ENCODE measurements at places on chromosomes 2 and 18. TPM values are rescaled to one million over a fixed set of nuclear protein-coding genes. Genes with fewer than 3 reads are reported as not detected.

CCDC68 gene
- 2.0 TPM for total RNA-seq

DNA sequence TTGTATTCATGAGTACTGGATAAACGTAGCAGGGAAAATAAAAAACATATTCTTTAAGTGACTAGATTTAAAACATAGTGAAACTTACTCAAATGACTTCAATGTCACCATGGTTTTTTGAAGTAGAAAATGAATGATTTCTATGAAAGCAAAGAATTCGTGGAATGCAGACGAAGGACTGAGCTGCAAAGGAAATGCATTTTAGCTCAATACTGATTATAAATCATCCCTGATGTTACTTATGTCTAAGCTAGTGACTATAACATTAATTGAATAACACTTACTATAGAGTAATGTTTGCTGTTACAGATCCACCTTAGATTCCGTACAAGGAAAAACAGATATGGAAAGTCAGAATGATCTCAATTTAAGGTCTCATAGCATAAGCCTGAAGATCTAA is 1257.7 kb upstream of the CDH2 start:
- DNase-seq, result no peak
- no peak overlapping the region for H3K4me3 ChIP-seq
- H3K4me1 ChIP-seq, result no peaks in the 10 kb centered on the region
- H3K36me3 ChIP-seq, result no peaks in the 10 kb centered on the region

DNA sequence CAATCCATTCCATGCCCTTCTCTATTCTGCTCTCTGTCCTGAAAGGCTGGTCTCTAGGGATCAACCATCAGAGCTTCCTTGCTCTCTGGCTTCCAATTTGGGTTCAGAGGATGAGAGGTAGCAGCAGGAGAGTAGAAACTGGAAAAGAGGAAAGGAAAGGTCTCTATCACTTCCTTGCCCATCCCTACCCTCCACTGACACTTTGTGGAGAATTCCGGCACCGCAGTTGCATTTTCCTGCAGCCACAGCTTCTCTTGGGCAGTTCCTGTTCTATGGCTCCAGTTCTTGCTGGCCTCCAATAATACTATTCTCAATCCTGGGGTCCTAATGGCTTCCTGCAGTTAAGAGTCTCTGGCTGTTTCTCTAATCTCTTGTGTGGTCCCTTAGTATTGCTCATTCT is 13.3 kb upstream of the IMPACT start:
- no peak for DNase-seq
- no peaks in the 10 kb centered on the region for H3K4me1 ChIP-seq
- no peak overlapping the region for H3K4me3 ChIP-seq
- H3K36me3 ChIP-seq, result no peaks in the 10 kb centered on the region
- no peak overlapping the region for H3K27ac ChIP-seq
- peaks cover 15% of the 10 kb centered on the region for H3K27me3 ChIP-seq

HOXD3 gene
- not detected for total RNA-seq

PDE11A gene
- total RNA-seq, result 1.7 TPM

GRCh38 chr2:5538772-5539171 is 153.4 kb upstream of the SOX11 start:
- H3K36me3 ChIP-seq, result no peaks in the 10 kb centered on the region
- no peaks in the 10 kb centered on the region for H3K27me3 ChIP-seq
- H3K4me1 ChIP-seq, result no peaks in the 10 kb centered on the region
- DNase-seq, result no peak
- H3K4me3 ChIP-seq, result no peak overlapping the region

SRD5A2 gene
- total RNA-seq, result not detected

DNA sequence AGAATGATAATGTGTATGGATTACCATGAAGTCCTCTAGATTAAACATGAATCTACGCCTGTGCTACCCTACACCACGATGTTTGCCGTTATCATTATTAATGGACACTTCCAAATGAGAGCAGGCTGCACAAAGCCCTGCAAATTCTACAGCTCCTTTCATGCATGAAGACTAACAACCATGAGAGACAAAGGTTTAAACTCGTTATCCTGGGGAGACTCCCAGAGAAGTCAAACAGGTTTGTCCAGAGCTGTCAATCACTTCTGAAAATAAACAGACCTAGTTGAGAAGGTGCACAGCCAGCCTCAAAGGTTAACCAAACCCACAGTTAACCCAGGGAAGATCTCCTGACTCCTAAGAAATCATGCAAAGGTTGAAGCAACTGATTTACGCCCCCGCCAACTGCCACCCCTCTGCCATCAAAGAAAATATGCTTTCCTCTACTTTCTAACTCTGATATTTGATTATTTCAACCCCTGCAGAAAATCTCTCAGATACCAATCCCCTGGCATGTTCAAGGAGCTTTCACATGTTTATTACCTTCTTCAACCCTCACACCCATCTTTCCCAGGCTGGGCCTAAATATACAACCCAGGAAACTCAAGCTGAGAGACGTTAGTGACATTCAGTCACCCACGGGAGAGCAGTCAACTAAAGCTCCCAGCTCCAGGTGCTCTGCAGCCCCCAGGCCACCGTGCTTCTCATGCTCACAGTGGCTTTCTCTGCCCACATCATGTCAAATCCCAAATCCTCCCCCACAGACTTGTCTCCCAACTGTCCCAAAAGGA is 35.9 kb downstream of the MYO5B start:
- no peak overlapping the region for H3K27ac ChIP-seq
- no peaks in the 10 kb centered on the region for H3K36me3 ChIP-seq
- no peaks in the 10 kb centered on the region for H3K4me1 ChIP-seq
- DNase-seq, result no peak

GRCh38 chr2:11154016-11154922 is 998 bp upstream of the SLC66A3 start:
- DNase-seq, result peak; percentile 41
- peak overlapping the region; percentile 90 for H3K27ac ChIP-seq
- peaks cover 17% of the 10 kb centered on the region for H3K4me1 ChIP-seq
- peak overlapping the region; percentile 33 for H3K4me3 ChIP-seq
- no peaks in the 10 kb centered on the region for H3K27me3 ChIP-seq
- no peaks in the 10 kb centered on the region for H3K36me3 ChIP-seq

GRCh38 chr18:14935210-14935609 is 187.2 kb downstream of the ANKRD30B start:
- H3K36me3 ChIP-seq, result no peaks in the 10 kb centered on the region
- no peaks in the 10 kb centered on the region for H3K4me1 ChIP-seq
- H3K4me3 ChIP-seq, result no peak overlapping the region
- H3K27me3 ChIP-seq, result no peaks in the 10 kb centered on the region
- no peak for DNase-seq

HRH4 gene
- total RNA-seq, result not detected

C2orf80 gene
- total RNA-seq, result not detected

RND3 gene
- 23.7 TPM for total RNA-seq

DNA sequence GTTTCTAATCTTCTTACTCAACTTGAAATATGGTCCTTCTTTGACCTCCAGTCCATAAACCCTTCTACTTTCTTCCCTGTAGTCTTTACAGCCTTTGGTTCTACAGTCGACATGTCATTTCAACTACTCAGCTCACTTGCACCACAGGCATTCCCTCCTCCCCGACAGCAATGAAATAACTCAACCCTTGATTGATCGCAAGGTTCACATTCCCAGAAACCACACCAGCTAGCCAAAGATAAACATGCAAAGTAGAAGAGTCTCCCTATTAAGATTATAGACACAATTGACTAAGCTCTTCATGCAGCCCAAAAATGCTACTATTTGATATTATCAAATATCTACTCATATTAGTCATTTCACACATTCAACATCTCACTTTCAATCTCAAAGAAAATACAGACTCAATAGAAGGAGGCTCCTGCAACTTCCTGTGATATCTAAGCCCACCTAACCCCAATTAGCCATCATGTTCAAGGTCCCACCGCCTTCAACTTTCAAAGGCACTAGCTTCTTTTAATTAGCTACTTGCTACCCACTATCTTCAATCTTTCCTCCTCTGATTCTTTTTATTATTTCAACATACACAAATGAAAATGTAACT is 50.8 kb downstream of the RTTN start:
- no peaks in the 10 kb centered on the region for H3K36me3 ChIP-seq
- H3K4me1 ChIP-seq, result no peaks in the 10 kb centered on the region
- no peaks in the 10 kb centered on the region for H3K27me3 ChIP-seq
- H3K27ac ChIP-seq, result no peak overlapping the region

DNA sequence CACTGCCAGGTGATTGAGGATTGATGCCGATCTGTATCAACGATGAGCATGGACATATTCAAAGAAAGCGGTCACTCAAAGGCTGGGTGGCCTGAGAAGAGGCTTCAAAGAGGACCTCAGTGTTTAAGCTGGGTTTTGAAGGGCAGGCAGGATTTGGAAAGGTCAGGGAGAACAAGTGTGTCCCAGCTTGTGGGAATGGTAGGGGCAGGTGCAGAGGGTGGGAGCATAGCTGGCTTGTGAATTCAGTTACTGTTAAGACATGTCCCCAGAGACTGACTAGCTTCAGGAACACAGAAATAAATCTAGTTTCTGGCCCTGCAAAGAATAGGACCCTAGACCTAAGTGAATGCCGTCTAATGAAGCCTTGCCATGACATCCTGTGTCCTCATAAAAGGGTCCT is 363.4 kb downstream of the CLIP4 start:
- H3K4me3 ChIP-seq, result no peak overlapping the region
- H3K27me3 ChIP-seq, result no peaks in the 10 kb centered on the region
- H3K27ac ChIP-seq, result no peak overlapping the region
- H3K36me3 ChIP-seq, result no peaks in the 10 kb centered on the region

DNA sequence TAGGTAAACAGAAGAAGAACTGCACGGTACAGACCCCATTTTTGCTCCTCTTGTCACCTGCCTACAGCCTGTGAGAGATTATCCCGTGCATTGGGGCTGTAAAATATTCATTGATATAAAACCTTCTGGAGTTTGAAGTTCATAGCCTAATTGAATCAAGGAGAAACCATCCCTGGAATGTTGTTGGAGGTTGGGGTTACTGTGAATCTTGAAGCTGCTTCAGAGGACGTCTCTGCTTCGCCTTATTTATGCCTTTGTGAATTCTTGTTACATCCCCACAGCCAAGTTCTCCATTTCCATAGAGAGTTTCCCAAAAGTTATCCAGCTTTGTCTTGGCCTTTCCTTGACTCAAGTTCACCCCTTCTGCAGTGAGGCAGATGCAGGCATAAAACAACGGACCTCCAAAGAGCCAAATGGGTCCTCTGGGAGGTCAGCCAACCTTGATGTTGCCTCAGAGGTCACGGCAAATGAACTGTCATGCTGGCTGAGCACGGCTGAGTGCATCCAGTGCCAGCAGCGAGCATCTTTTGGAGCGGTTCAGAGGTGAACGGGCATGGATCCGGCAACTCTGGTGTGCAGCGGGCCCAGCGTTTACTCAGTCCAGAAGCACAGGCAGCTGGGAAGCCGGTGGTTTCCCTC is 317.6 kb downstream of the PRKCE start:
- no peaks in the 10 kb centered on the region for H3K36me3 ChIP-seq
- no peak overlapping the region for H3K27ac ChIP-seq
- no peak for DNase-seq
- no peaks in the 10 kb centered on the region for H3K27me3 ChIP-seq

LIMS3 gene
- 3.7 TPM for total RNA-seq

C2orf72 gene
- 0.06 TPM for total RNA-seq

ANKRD62 gene
- not detected for total RNA-seq

- peak overlapping the region; percentile 89 for H3K27ac ChIP-seq
- H3K4me3 ChIP-seq, result no peak overlapping the region
- no peaks in the 10 kb centered on the region for H3K27me3 ChIP-seq
- peaks cover 62% of the 10 kb centered on the region for H3K36me3 ChIP-seq
- H3K4me1 ChIP-seq, result peaks cover 65% of the 10 kb centered on the region
These were observed 4.6 kb downstream of the MRPL33 start for GRCh38 chr2:27776097-27776496.

GRCh38 chr2:153072077-153072476 is 353.7 kb downstream of the ARL6IP6 start:
- no peaks in the 10 kb centered on the region for H3K36me3 ChIP-seq
- H3K4me3 ChIP-seq, result no peak overlapping the region
- H3K27ac ChIP-seq, result no peak overlapping the region
- DNase-seq, result no peak
- no peaks in the 10 kb centered on the region for H3K27me3 ChIP-seq

- H3K4me3 ChIP-seq, result peak overlapping the region; percentile 66
- DNase-seq, result peak; percentile 44
- peaks cover 19% of the 10 kb centered on the region for H3K4me1 ChIP-seq
- H3K27ac ChIP-seq, result peak overlapping the region; percentile 91
These were observed 1.9 kb downstream of the DNMT3A start for GRCh38 chr2:25339791-25340180.

CHST9 gene
- 4.6 TPM for total RNA-seq

- H3K27me3 ChIP-seq, result no peaks in the 10 kb centered on the region
- peaks cover 14% of the 10 kb centered on the region for H3K4me1 ChIP-seq
- no peak for DNase-seq
These were observed 74.8 kb downstream of the EMX1 start for GRCh38 chr2:72991980-72992733.

TRIM43B gene
- total RNA-seq, result not detected

GRCh38 chr2:15933184-15933845 is 7.0 kb upstream of the MYCN start:
- no peaks in the 10 kb centered on the region for H3K36me3 ChIP-seq
- H3K27ac ChIP-seq, result no peak overlapping the region
- peaks cover 5% of the 10 kb centered on the region for H3K27me3 ChIP-seq
- H3K4me3 ChIP-seq, result no peak overlapping the region
- no peaks in the 10 kb centered on the region for H3K4me1 ChIP-seq

DNA sequence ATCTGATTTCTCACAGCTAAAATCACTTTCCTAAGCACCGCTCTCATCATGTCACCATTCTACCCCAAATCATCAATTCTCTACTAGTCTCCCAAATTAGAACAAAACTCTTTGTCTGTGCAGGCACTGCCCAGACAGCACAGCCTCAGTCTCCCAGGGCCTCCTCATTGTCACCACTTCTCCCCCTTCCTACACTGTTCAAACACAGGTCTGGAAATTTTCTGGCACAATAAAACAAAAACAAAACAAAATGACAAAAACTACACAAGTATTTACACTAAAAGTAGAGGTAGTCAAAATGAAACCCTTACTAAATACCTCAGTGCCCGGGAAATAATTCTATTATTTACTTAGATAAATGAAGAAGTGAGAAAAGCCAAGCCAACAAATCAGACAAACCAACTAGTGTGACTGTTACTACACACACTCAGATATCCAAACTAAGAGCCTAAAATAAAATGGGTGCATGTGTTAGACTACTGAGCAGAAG is 156.2 kb upstream of the DNMT3A start:
- no peak overlapping the region for H3K27ac ChIP-seq
- no peaks in the 10 kb centered on the region for H3K4me1 ChIP-seq
- H3K4me3 ChIP-seq, result no peak overlapping the region
- no peaks in the 10 kb centered on the region for H3K27me3 ChIP-seq
- no peaks in the 10 kb centered on the region for H3K36me3 ChIP-seq
- DNase-seq, result no peak

DNA sequence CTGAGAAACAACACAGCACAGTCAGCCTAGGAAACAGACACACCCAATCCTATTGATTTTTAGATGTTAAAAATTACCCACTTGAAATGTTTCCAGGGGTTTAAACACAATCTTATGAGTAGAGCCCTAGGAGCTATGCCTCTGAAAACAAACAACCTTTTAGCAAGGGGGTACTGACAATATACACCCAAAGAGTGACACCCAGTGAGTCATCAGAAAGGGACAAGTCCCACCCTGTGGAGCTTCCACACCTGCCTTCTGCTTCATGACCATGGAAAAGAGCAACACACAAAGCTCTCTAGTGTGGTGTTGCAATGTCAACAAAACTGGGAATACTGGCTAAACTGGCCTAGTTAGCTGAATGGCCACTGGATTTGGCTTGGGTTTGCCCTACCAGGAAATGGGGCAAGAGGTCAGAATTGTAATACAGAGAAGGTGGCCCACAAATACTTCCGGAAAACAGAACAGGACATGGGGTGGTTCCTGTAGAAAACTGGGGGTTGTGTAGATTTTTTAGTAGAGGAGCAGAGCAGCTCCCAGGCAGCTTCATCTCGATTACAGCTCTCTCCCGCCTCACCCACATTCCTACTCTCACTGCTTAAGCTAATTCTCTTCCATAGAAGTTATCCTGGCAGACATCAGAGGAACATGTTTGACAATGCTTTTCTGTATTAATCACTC is 98.2 kb downstream of the GAREM1 start:
- no peak overlapping the region for H3K27ac ChIP-seq
- H3K4me3 ChIP-seq, result no peak overlapping the region
- DNase-seq, result no peak
- H3K4me1 ChIP-seq, result peaks cover 6% of the 10 kb centered on the region
